Stimulated activated naive CD4-positive, alpha-beta T cell treated with Interleukin-2 at 50 U/mL for 16 hours (primary cell): ENCODE measurements at places on chromosomes 2 and 18.

- DNase-seq, result no peak
Observed at GRCh38 chr2:224948859-224949258, 93.4 kb downstream of the DOCK10 start.

DNA sequence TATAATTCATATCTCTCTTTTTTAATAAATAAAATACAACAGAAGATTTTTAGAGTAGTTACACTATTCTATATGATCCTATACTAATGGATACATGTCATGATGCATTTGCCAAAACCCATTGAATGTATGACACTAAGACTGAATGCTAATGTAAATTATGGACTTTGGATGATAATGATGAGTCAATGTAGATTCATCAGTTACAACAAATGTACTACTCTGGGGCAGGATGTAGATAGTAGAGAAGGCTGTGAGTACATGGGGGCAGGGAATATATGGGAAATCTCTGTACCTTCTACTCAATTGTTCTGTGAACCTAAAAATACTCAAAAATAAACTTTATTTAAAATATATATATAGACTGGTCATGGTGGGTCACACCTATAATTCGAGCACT lies 45.6 kb upstream of the NEDD4L start:
- no peak for DNase-seq

GRCh38 chr18:46174342-46175041 lies 70.3 kb downstream of the HAUS1 start:
- peak; percentile 46 for DNase-seq

DNA sequence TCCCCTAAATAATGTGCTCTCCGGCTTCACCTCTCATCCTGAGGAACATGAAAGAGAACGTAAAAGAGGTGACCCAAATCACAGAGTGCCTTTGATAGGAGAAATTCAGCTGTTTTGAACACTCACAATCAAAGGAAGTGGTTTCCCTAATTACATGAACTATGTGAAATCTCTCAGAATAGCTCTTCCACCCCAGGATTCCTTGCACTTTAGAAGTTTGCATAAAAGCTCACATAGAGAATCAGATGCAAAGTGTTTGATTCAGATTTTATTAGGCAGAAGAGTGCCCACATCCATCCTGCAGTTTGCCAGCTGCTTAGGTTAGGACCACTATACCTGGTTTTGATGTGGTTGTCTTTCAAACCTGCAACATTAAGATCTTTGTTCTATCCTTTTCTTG lies 61.0 kb downstream of the MAP3K20 start:
- DNase-seq, result no peak

DNA sequence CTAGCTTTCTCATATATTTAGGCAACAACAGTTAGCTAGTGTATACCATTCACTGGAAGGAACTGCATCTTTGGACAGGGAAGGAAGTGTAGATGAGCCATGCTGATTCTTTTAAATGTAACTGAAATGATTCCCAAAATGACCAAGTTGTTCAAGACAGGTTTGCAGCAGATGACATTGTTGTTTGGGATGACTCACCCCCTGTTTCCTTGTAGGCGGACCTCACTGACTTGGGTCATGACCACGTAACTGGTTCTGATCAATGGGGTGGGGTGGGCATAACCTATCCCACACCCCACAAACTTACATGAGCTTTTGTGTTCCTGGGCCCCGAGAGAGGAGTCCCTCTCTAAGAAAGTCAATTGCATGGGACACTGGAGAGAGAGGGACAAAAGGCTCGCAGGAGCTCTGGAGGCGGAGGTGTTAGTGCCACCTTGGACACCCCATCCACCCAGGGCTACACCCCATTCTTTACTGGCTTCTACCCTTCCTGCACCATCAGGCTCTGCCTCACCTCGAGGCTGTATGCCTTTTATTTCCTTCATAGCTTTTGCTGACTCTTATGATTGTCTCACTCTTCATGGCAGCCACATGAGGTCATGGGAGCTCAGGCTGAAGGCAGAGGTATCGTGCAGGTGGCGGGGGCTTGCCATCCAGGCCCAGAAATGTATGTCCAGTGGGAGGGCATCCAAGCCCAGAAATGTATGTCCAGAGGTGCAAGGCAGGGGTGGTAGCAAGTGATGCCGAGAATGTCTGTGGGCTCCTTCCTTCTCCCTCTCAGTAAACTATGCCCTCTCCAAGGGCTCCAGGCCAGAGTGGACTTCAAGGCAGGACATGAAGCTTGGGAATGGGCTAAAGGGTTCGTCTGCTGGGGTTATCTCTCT lies 108.0 kb downstream of the TWIST2 start:
- DNase-seq, result no peak

- no peak for DNase-seq
Observed at GRCh38 chr2:235914756-235915155, 253.4 kb downstream of the GBX2 start.

GRCh38 chr2:121644715-121645114 lies 4.5 kb downstream of the CLASP1 start:
- no peak for DNase-seq

DNA sequence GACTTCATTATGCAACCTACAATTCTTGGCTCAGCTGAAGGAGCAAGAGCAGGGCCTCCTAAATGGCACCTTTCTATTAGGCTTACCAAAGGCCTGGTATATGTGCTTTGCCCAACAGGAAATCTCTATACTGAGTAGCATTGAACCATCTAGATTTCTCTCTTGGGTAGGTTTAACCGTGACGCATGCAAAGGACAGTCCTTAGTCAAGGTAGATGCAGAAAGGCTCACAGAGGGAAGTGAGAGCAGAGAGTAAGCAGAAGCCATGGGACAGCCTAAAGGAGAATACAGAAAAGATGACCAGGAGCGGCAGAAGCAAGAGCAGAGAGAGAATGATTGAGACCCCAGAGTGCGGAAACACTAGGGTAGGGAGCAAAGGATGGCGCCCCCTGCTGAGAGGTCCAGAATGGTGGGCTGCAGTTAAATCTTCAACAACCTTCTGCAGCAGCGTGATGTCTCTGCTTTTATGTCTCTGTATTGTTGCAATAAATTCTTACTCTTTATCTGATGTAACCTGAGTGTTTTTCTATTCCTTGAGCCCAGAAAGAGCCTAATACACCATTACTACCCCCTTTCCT lies 4.7 kb upstream of the OSBPL1A start:
- no peak for DNase-seq

GRCh38 chr18:50726960-50727589 lies 92.7 kb downstream of the MRO start:
- DNase-seq, result no peak

DNA sequence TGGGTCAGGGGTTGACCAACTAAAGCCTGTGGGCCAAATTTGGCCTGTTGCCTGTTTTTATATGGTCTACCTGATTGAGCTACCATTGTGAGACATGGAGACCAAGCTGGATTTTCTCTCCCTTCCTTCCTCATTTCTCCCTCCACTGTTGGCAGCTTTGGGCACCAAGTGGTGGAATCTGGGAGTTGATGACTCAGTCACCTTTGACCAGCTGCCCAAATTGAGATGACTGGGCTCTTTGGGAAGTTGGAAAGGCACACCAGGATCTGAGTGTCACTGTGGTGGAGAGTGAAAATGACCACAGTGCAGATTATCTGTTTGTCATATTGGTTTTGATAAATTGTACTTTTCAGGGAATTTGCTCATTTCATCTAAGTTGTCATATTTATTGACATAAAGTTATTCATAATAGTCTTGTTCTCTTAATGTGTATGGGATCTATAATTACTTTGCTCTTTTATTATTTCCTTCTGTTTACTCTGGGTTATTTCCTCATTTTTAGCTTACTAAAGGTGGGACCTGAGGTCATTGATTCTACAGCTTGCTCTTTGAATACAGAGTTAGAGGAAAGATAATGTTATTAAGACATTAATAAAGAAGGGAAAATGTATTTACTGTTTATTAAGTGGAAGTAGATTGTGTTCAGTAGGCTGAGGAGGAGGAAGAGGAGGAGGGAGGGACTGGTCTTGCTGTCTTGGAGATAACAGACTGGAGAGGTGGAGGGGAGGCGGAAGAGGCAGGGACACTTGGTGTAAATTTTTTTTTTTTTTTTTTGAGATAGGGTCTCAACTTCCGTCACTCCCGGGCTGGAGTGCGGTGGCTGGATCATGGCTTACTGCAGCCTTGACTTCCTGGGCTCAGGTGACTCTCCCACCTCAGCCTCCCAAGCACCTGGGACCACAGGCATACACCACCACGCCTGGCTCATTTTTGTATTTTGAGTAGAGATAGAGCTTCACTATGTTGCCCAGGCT lies 31.8 kb downstream of the AGFG1 start:
- DNase-seq, result no peak

GRCh38 chr18:7452331-7452730 lies 114.8 kb upstream of the PTPRM start:
- DNase-seq, result no peak

- no peak for DNase-seq
Observed at GRCh38 chr2:101125374-101125773, 25.8 kb downstream of the TBC1D8 start.

- no peak for DNase-seq
Observed at GRCh38 chr2:221346411-221346810, 225.7 kb downstream of the EPHA4 start.

DNA sequence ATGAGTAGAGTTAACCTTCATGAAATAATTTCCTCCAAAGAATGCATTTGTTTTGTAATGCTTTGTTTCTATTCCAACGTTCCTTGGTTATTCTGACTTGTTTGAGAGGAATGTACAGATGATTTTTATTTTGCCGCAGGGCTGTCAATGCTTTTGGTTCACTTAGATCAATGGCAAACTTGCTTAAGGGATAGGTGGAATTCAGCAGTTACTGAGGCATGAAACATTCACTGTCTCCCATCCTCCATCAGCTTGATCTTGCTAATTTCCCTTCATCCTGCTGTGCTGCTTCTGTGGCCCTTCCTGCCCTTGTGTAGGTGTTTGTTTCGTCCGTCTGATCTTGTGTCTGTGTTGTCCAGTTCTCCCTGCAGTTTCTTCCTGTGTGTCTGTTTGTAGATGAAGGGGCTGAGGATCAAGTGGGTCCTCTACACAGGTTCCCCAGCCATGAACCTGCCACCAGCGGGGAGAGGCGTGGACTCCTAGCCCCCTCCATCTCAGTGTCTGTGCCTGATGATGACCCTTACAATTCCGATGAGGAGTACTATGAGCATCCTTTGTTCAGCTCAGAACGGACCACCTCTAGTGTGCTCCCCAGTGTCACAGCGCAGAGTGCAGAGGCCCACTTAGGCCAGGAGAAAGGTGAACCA lies 84.2 kb upstream of the UNC80 start:
- DNase-seq, result no peak

- no peak for DNase-seq
Observed at GRCh38 chr2:85650456-85650855, 17.5 kb downstream of the SFTPB start.

GRCh38 chr2:214593727-214594126 lies 182.9 kb downstream of the VWC2L start:
- DNase-seq, result no peak

GRCh38 chr18:27109451-27109850 lies 75.7 kb downstream of the CHST9 start:
- no peak for DNase-seq

GRCh38 chr2:195049372-195050031 lies 607.5 kb upstream of the SLC39A10 start:
- no peak for DNase-seq
